ENCODE measurements at places on chromosomes 12 and 14.

GRCh38 chr12:68359674-68360073 is 27.5 kb upstream of the MDM1 start:
- no peak for DNase-seq

DNA sequence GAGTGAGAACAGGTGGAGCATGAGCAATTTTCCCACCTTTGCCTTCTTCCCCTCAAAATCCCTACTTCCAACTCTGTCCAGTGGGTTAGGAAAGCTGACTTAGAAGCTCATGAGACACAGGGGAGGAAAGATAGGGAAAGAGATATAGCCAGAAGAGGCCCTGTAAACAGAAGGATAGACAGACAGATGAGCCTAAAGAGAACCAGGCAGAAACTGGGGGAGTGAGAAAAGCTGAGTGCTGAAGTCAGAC is 5.0 kb downstream of the AJUBA start:
- DNase-seq = no peak

- peak; percentile 28 for DNase-seq
Observed at GRCh38 chr14:22099942-22100763, 426.5 kb upstream of the OR4E1 start.

- DNase-seq = no peak
Observed at GRCh38 chr12:32765906-32766305, 10.2 kb upstream of the YARS2 start.

DNA sequence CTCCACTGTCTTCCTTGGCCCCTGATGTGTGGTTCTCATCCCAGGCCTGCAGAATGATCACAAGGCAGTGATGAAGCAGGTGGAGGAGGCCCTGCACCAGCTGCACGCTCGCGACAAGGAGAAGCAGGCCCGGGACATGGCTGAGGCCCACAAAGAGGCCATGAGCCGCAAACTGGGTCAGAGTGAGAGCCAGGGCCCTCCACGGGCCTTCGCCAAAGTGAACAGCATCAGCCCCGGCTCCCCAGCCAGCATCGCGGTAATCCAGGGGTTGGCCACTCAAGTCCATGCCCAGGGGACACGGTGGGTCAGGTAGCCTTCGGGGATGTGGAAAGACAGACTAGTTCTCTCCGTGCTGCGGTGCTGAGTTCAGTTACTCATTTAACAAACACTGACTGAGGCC is 11.0 kb downstream of the PSMD9 start:
- DNase-seq = no peak

DNA sequence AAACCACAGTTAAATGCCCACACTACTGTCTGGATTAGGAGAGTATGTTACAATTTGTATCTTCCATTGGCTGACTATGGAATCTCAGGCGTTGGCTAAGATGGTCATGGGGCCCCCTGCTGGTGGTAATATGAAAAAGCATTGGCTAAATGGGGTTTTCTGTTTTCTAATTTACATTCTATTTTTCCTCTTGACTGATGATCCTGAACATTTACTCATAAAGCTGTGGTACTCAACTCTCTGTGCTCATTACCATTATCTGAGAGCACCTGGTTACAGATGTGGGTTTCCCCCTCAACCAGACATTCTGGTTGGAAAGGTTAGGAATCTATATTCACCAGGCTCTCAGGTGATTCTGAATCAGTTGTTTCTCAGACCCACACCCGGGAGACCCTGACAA is 64.8 kb downstream of the WSCD2 start:
- peak; percentile 10 for DNase-seq

DNA sequence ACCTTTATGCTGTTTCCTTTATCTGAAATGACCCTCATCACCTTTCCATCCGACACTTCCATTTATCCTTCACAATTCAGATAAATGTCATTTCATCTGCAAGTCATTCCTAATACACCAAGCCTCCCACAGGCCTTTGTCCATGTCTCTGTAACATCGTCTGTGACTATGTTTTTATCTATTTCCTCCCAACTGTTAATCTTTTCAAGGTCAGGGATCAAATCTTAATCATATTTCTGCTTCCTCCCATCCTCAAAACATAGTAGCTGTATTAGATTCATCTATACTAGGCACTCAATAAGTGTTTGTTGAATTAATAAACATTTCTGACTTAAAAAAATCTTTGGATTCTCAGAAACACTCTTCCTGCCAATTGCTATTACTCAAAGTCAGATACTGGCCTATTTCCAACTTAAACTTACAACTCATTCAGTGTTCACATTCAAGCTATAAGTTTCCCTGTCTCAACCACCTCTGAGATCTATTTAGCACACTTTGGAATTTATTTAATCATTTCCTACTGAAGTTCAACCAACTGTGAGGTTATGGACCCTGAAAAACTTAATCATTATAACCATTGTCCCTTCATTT is 100.2 kb upstream of the ALX1 start:
- DNase-seq = no peak

GRCh38 chr12:5232826-5233500 is 189.3 kb downstream of the KCNA5 start:
- DNase-seq = no peak

GRCh38 chr14:90697132-90697531 is 119.1 kb downstream of the TTC7B start:
- DNase-seq = no peak

- DNase-seq = no peak
Observed at GRCh38 chr12:45381351-45381750, 165.5 kb downstream of the ANO6 start.

- no peak for DNase-seq
Observed at GRCh38 chr12:79069009-79069408, 204.4 kb downstream of the SYT1 start.

GRCh38 chr14:59161561-59162175 is 26.8 kb upstream of the DAAM1 start:
- DNase-seq = no peak

GRCh38 chr14:94343238-94344005 is 20.3 kb upstream of the SERPINA6 start:
- no peak for DNase-seq

DNA sequence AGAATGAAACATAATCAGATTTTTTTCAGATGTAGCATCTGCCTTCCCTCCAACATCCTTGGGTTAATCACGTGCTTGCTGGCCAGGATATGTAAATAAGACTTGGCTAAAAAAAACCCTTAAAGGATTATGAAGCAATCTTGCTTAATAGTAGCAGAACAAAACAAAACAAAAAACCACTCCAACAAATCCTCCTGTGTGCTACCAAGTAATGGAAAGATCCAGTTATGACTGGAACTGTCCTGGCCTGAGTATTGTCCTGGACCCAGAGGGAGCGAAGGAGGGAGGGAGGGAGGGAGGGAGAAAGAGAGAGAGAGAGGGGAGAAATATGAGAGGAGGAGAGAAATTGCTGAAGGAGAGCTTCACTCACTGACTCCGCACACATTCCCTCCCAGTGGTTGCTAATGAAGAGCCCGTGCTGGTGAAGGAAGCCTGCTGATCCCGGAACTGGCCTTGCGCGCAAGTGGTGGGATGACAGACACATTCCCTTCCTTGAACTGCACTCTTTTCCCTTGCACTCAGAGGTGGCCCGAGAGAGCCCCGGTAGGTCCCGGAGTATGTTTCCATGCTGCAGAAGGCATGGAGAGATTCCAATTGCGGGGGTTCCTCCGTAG is 57.2 kb downstream of the HMGA2 start:
- no peak for DNase-seq

DNA sequence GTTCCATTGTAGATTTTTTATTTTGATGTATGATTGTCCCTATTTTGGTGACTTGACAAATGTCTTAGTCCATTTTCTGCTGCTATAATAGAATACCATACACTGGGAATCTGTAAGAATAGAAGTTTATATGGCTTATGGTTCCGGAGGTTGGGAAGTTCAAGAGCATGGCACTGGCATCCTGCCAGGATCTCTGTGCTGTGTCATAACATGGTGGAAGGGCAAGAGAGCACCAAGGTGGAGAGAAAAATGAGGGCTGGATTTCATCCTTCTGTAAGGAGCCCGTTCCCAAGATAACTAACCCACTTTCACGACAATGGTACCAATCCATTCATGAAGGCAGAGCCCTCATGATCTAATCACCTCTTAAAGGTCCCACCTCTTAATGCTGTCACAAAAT is 176.7 kb downstream of the TMEM132D start:
- no peak for DNase-seq

GRCh38 chr12:93153321-93153720 is 224.2 kb upstream of the EEA1 start:
- DNase-seq = no peak

DNA sequence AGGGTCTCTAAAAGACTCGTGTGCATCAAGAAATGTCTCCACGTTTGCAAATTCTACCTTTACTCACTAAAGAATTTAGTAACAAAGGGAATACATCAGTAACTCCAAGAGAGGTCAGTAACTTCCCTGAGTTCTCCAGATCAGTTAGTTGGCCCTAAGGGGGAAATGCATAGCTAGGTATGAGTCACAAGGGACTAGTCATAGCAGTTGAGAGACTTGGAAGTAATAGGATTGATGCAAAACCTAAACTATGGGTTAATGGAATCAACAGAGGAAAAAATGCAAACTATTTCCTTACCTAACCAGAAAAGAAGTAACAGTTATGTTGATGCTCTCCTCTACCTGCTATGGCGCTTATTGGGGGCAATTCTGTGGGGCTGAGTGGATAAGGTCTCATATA is 148.8 kb upstream of the GARIN6 start:
- DNase-seq = no peak

DNA sequence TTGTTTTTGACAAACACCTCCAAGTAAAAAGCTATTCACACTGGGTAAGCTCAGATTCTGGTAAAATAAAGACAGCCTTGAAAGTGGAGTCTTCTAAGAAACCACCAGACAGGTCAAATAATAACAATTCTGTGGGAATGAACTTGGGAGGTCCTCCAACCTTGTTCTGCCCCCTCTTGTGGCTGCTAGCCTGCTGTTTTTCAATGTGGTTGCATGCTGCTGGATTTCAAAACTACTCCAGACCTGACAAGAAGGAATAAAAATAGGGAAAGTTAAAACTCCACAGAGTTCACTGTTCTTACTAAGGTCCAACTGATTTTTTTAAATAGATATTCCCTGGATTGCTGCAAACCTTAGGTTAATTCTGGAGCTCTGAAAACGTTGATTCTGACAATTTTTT is 32.2 kb upstream of the RIN3 start:
- DNase-seq = no peak

DNA sequence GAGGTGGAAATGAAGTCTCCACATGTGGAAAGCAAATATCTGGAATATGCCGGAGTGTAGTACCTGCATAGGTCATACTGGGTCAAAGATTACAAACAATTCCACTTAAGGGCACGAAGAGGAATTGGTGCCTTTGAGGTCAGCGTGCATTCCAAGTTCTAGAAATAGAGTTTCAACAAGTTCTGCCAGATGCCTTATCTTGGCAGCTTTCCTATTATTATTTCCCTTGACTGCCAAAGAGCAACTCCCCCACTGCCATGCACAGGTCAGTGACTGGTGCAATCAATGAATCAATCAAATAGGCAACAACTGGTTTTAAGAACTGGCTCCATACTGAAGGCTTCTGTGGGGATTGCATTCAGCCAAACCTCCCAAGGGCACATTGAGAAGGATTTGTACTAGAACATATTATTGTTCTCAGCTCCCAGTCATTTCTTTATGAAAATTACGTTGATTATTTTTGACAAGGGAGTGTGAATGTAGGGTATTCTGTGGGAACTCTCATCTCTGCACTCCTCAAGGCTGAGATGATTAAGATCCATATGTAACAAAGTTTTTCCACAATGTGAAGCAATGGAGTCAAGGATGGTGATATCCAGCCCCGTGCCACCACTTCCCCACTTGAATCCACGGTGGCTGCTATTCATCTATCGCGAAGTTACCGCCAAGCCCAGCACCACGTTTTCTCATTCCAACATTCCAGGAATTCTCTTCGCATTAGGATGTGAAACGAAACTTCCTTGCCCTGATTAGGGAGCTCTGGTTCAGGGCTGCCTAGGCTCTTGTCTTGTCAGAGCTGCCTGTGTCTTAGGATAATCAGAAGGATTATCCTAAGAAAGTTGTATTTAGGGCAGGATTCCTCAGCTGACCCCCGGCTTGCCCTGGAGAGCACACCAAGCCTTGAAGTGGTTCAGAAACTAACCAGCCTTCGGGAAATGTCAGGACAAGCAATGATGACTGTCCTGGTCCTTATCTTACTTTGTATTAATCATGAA is 115.1 kb upstream of the PCED1B start:
- DNase-seq = no peak

GRCh38 chr12:17652436-17652835 is 437.6 kb downstream of the RERGL start:
- no peak for DNase-seq

GRCh38 chr12:113097716-113098440 is 37.7 kb downstream of the RASAL1 start:
- no peak for DNase-seq

DNA sequence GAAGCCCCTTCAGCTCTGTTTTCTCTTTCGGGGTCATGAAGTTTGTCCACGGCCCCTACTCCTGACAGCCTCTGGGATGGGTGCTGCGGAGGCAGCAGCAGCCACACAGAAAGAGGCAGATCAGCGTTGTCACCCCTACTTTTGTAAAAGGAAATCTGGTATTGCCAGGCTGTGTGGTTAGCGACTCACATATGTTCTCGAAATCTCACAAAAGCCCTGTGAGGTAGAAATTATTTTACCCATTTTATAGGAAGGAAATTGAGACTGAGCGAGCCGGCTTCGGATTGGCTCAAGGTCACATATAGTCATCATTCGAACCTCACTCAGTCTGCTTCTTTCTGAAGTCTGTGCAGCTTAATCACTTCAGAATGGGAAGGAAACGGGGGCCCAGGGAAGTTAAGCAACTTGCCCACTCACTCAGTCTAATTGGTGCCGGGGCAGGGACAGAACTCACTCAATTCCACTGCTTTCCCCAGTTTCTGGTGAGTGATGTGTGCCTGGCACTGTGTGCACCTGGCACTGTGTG is 1.1 kb upstream of the CKAP4 start:
- DNase-seq = no peak

DNA sequence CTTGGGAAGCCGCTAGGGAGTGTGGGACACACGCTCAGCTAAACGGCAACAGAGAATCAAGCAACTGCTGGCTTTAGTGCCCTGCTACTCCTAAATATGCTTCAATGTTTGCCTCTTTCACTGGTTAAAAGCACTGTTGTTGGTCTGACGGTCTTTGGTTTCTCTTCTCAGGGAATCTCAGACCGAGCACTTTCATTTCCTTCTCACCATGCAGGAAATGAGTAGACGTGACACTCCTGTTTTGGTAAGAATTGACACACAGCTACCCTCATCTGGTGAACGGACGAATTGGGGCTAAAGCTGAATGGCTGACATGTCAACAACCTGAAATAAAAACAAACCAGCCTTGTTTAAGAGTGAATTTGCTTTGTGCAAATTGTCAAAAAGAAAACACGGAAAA is 57.5 kb upstream of the PIWIL1 start:
- DNase-seq = no peak

GRCh38 chr12:724194-724855 is 28.1 kb upstream of the WNK1 start:
- DNase-seq = no peak

DNA sequence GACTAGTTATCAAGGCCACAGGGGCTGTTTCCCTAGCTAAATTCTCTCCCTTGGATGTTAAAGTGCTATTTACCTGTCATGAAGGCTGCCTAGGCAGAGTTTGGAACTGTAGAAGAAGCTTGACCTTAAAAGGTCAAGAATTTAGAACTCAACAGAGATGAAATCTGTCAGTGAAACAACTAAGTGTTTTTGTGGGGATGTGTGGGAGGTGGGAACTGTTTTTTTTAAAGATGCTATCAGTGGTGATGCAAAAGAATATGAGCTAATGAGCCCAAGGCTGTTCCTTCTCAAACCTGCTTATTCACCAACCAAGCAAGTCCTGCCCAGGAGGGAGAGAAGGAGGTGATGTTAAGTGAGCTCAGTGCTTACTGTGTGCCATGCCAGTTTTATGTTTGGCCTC is 40.8 kb upstream of the POC1B start:
- no peak for DNase-seq

- no peak for DNase-seq
Observed at GRCh38 chr12:89575374-89575773, 49.5 kb upstream of the POC1B start.
